HCEC 1CT (cell line): ENCODE measurements at places on chromosomes 5 and 9.

DNA sequence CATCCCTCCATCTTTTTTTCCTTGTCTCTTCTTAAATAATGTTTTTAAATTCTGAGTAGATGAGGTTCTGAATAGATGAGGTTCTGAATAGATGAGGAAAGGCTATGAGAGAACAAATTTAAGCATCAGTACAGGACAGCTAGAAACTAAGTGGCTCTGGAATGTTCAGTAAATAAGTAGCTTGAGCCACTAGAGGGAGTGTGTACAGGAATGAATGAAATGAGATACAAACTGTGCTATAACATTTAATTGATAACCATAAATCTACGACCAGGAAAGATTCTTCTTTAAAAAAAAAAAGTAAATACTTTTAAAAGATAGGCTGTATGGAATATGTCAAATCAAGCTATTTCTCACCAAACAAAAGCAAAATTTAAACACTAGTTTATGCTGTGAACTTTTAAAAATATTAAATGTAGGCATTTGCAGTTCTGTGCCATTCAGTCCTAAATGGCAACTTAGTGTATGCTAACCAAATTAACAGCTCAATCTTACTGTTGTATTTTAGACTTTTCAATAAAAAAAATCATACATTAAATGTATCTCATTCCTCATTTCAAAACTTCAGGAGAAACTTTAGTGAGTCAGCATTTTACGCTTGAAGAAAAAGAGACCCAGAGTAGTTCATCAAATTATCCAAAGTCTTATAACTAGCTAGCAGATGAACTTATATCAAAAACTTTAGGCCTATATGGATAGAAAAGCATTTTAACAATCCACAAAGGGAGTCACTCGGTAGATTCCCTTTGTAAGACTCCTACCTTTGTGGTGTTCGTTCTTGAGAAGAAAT, 70.4 kb upstream of the SNX2 start:
- DNase-seq: peak; percentile 65

GRCh38 chr9:11701706-11702105, 991.5 kb upstream of the TYRP1 start:
- no peak for DNase-seq

DNA sequence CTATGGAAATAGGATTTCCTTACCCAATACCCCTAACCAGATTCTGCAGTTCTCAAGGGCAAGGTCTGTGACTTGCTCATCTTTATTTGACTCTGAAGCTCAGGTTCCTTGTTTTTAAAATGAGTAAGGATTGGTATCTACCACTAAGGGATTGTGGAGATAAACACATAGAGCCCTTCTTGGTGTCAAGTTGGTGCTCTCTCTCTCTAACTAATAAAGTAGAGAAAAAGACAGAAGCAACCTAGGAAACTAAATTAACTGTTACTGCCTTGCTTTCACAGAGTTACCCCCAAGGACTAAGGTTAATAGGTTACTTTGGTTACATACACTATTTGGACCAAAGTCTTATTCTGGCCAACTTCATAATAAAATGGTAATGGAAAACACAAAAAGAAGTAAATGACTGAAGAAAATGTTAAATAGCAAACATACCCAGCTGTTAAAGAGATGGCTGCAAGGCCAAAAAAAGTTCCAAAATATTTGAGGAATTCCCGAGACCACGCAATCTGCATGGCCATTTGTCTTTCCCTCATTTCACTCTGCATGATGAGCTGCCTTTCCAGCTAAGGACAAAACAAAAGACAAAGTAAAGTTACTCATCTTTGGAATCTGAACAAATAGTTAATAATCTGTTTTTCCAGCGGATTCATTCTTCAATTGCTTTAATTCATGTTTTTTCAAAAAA, 21.8 kb upstream of the RLN1 start:
- DNase-seq: no peak

GRCh38 chr5:16391858-16392649, 73.5 kb downstream of the ZNF622 start:
- no peak for DNase-seq

DNA sequence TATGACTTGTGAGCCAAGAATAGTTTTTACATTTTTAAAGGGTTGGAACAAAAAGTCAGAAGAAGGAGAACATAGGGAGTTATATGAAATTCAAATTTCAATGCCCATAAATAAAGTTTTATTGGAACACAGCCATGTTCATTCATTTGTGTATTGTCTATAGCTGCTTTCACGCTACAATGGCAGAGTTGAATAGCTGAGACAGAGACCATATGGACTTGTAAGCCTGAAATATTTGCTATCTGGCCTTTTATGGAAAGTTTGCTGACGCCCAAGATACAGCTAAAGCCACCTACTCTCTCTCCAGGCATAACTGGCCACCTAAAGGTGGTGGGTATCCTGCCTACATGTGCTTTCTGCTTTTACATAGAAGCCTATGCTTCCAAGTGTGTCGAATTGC, 10.9 kb downstream of the DAB2IP start:
- no peak for DNase-seq

GRCh38 chr9:84823421-84824271, 154.1 kb downstream of the NTRK2 start:
- no peak for DNase-seq

DNA sequence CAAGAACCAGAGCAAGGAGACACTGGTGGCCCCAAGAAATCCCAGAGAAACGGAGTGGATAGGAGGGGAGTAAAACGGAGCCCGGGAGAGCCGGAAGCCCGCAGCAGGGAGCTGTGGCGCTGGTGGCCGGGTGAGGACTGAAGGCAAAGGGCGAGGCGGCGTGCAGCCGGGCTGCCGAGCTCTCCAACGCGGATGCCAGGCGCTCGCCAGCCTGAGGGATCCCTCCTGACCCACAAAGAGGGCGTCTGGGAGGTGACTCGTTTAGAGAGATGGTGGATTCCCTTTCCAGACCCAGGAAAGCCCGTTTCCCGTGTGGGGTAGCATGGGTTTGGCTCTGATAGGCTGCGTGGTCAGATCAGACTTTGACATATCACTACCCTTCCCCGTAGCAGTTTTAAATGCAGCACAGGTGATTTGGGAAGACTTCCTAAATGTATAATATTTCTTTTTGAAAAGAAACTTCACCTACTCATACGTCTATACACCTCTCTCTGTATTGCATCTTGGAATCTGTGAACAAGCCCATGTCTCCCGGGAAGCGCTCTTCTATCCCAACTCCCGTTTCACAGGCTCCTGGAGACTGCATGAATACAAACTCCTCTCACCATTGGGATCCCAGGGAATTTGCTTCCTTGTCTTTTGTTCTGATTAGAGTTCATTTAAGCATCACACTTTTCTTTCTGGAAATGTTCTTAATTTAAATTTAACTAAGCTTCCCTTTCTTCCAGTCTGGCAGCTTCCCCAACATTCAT, 158.1 kb downstream of the C9orf152 start:
- peak; percentile 42 for DNase-seq

- DNase-seq: no peak
Observed at GRCh38 chr5:91255396-91256141, 127.5 kb downstream of the ARRDC3 start.

GRCh38 chr9:112295174-112295573, 38.2 kb downstream of the PTBP3 start:
- no peak for DNase-seq

DNA sequence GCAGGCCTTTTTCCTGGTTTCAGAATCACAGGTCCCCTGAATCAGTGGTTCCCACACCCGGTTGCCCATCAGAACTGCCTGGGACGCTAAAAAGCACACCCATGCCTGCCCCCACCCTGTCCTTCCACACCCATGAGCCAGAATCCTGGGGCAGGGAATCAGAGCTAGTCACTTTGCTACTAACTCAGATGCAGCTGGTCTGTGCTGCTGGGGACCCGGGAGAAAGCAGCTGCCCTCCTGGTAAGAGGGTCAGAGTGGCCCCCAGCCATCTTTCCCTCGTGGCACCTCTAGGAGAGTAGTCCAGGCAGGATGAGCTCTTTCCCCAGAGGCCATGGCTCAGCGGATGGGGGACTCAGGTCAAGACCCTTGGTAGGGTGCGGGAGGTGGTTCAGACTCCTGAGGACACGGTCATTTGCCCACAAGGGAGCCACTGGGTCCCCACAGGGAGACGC, 11.3 kb upstream of the NUP214 start:
- DNase-seq: no peak

DNA sequence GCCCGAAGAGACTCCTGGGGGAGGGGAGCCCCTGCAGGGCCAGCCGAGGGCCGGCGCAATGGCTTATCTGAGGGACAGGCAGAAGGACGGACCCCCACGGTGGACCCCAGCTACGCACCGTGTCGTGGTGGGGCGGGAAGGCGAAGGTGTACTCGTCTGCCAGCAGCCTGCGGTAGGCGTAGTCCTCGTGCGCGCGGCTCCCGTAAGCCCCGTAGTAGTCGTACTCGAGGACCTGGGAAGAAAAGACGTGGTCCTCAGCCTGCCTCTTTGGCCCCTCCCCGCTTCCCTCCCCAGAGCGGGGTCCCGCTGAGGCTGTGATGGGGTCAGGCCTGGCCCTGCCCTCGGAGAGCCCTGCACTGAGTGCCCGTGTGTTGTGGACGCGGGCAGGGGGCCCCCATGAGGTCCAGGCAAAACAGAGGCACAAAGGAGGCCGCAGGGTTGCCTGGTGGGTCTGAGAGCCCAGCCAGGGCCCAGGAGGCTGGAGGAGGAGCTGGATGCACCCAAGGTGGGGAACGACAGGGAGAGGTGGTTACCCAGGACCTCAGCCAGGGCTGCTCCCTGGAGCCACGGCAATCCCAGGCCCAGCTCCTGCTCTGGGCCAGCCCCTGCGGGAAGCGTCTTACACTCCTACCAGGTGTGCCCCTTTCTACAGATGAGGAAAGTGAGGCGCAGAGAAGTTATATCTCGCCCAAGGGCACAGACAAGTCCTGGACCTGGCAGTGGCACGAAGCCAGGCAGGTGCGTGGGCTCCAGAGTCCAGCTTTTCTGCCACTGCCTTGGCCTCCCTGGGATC, 35.2 kb downstream of the SARDH start:
- DNase-seq: no peak

GRCh38 chr9:83765376-83765775, 52.2 kb downstream of the GKAP1 start:
- no peak for DNase-seq

DNA sequence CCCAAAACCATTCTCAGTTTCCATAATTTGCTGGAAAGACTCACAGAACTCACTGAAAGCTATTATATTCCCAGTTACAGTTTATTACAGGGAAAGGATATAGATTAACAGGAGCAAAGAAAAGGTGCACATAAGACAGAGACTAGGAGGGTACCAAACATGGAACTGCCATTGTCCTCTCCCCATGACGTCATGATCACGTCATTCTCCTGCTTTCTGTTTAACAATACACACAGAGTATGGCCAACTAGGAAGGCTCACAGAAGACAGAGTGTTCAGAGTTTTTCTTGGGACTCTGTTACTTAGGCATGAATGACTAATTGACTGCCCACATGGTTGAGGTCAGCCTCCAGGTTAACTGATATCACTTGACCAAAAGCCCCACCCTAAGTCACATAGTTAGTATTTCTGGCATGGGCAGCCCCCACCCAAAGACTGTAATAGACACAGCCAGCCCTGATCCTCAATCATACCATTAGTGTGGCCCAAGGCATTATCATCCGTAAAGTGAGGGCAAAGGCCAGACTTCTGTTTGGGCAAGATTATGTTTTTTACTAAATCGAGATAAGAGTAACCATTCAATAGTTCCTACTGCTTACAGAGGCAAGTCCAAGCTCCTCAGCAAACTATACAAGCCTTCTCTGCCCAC, 353.5 kb upstream of the POU5F2 start:
- DNase-seq: no peak

GRCh38 chr5:175572886-175573285, 85.0 kb upstream of the HRH2 start:
- DNase-seq: peak; percentile 15

- DNase-seq: no peak
Observed at GRCh38 chr5:141878186-141878710, at the start of gene PCDH1. TSS of gene PCDH1 (minus strand) at chr5:141878410. CDS start at chr5:141878262, 148 bp downstream.

DNA sequence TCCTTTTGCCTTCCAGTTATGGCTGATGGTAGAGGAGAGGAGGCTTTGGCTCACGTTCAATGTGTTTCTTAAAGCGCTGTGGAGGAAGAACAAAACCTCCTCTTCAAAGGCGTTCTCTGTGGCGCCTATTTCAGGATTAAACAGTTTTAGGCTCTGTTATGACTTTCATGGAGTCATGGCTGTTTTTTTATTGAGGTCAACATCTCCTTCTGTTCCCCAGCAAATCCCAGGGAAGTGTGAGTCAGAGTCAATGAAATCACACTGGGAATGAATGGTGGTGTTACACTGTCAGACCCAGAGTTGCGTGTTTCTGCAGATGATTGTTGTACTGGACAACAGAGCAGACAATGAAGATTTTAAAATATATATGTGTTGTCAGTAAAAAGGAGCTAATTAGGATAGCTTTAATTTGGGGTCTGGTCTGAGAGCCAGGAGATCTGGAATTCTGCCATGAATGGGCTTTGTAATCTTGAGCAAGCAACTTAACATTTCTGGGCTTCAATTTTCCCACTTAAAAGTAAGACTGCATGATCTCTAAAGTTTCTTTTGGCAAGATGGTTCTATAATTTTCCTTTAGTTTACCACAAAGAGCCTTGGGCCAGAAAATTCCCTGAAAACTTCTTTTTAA, 240.7 kb downstream of the CSNK1G3 start:
- peak; percentile 90 for DNase-seq

DNA sequence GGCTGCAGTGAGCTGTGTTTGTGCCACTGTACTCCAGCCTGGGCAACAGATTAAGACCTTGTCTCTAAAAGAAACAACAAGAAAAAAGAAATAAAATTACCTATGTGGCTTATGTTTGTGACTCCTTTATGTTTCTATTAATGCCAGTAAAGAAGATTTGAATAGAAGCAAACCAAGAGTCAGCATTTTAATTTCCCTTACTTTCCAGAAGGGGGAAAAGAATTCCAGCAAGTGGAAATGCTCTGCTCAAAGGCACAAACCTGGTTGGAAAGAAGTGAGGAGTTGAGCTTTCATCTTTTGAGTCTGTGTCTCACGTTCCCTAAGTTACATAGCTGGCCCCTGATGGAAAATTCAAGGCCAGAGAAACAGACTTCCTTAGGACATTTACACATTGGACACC, 23.6 kb upstream of the ELL2 start:
- DNase-seq: no peak

GRCh38 chr9:125460883-125461635, 199.4 kb downstream of the GAPVD1 start:
- DNase-seq: peak; percentile 88

GRCh38 chr9:33162721-33163311, 4.3 kb downstream of the B4GALT1 start:
- peak; percentile 67 for DNase-seq

DNA sequence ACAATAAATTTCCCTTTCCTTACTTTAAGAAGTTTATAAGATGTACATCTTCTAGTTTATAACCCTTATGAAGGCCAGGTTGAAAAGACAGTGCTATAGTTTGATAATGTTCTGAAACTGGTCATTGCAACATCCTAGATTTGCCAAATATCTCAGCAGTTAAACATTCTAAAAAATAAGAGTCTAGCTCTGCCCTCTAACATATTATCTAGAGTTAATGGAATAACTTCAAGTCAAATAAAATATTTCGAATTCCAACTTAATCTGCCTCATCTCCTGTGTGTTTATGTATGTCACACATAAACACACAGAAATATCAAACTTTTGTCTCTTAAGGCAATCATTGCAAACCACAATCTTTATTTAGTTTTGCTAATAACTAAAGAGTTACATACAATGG, 796.6 kb downstream of the TLE1 start:
- DNase-seq: peak; percentile 36
